Activated CD4-positive, alpha-beta T cell treated with anti-CD3 and anti-CD28 coated beads, Interleukin-2, amount 50 U/mL, for 16 hours (primary cell): ENCODE measurements at places on chromosomes 12 and 14.
A peak's percentile ranks its signal among the peaks of the same experiment; 100 is the strongest.

DNA sequence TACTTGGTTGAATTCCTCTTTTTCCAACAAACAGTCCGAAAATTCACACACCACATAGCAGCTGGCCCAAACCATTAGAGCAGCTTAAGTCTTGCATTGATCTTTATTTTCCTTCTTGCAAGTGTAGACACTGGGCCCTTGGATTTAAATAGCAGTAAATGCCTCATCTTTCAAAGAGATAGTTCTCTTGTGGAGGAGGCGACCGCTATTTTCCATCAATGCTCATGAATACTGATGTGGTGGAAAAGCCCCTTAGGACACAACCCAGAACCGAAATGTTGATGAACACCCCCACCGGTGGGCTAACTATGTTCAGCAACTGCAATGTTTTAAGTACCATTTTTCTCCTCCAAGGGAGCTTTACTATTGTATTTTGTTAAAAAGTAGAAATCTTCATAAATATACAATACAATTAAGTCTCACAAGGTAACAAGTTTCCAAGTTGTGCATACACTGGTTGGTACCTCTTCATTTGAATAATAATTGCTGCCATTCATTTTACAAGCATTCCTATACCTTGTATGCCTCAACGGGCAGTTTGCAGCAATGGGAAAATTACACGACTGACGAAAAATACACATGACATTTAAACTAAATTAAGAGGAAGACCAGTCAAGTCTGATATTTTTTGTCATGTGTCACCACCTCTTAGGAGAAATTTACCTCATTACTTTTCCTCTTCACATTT lies 18.0 kb downstream of the NIN start:
- no peak for DNase-seq

- no peak for DNase-seq
Observed at GRCh38 chr14:93073358-93073707, 42.4 kb downstream of the ITPK1 start.

- peak; percentile 69 for DNase-seq
Observed at GRCh38 chr14:104665657-104666522, 23.5 kb upstream of the INF2 start.

DNA sequence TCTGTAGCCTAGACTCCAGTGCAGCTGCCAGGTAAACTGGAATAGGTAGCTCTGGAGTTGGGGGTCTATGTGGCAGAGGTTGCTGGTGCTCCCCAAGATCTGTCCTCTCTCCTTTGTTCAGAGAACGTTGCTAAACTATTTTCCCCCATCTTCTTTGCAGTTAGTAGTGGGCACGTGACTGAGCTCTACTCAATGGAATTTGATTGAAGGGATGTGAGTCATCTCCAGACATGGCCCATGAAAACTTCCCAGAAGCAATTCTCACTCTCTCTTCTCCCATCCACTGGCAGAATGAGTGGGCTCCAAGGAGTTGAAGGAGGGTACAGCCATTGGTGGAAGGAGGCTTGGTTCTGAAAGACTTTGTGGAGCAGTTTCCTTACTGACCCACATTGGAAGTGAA lies 44.0 kb downstream of the PAH start:
- no peak for DNase-seq

GRCh38 chr12:131314524-131315090 lies 360.9 kb downstream of the ADGRD1 start:
- DNase-seq: no peak

DNA sequence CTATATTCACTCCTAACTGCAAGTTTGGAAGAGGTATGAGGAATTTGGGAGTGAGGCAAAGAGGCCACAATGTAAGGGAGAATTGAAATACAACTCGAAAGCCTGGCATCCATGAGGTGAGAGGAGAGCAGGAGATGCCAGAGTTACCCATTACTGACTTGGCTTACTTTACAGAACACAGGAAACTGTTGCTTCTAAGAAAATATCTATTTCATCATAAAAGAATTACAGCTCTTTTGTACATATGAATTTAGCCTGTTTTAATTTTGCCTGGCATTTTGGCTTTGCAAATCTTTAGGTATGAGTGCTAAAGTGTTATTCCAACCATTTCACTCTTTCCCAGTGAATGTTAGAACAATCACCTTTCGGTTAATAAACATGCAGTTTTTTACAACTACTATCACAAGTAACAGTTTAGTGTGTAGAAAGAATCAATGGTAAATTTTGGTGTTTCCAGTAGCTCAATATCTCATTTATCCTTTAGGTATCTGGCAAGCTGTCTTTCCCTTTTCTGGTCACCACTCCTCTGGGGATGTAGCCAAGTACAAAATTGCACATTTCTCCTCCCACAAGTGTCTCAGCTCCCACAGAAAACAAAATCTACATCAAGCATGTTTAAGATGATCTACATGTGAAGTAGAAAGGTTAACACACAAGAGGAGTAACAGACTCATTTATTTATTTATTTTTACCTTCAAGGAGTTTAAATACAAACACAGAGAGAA lies 196.6 kb upstream of the DCN start:
- DNase-seq: no peak

DNA sequence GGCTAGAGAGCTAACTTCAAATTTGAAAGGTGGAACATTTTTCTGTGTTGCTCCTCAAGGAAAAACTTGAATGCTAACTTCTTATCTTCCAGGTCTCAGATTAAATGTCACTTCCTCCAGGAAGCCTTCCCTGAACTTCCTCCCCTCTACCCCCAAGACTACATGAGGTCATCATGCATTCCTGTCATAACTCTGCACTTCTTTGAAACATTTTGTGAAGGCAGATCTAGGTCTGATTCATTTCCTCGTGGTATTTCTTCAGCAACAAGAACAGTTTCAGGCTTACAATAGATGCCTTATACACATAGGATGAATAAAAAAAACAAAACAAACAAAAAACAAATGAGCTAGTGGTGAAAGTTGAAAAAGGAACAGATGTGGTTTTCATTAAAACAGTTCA lies 97.1 kb upstream of the SRRM4 start:
- DNase-seq: no peak

- DNase-seq: no peak
Observed at GRCh38 chr12:15815730-15816129, 26.5 kb upstream of the EPS8 start.

- DNase-seq: no peak
Observed at GRCh38 chr12:52359621-52360061, 7.6 kb downstream of the KRT85 start.

DNA sequence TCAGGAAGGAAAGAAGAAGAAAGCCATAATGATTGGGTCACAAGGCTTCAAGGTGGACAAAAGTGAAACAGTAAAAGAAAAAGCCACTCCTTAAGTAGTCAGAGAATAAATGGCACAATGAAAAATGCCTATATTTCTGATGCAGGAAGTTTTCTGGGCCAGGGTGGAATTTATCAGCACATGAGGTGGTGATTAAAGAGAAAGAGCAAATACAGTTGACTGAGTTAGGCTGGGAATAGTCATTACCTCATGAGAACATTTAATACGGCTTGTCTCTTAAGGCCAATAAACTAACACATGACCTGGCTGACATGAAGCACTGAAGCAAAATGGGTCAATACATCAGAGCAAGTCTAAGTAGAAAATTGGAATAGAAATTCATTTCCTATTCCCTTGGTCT lies 499.7 kb downstream of the TMTC2 start:
- DNase-seq: no peak

DNA sequence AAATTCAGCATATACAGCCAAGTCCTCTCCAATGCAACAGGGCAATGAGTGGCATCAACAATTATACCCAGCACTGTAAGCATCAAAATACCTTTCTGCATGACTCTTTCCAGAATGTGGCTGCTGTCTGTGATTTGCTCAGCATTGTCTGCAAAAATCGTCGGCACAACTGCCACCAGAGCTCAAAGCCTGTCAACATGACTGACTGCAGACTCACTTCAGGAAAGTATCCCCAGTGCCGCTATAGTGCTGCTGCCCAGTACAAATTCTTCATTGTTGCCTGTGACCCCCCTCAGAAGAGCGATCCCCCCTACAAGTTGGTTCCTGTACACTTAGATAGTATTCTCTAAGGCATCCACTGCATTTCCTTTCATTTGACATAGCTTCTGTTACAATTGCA lies 735 bp downstream of the RNASE6 start:
- DNase-seq: peak; percentile 27

DNA sequence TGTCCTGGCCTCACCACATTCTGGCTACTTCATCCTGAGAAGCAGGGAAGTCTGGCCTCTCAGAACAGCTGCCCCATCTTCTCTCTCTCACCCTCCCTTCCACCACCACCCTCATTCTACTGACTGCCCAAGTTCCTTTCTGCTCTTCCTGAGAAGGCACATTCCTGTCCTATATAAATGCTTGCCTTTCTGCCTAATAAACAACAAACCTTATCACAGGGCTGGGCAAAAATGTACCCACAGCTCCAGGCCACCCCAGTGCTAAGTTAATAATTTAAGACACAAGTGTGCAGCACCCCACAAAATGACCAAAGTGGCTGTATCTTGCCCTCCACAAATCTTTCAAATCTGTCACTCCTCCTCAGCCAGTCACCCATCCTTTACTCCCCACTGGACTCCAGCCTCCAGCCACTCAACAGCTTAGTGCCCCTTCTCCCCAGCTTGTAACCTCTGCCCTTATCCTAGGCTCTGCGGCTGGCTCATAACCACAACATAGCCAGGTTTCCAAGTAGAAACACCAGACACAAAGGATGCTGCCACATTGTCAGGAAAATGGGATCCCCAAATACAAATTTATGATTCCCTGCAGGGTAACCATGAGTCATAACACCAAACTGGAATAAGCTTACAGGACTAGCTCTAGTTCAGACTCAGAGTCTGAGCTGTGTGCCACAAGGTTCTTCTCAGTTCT lies 15.0 kb downstream of the OXA1L start:
- DNase-seq: no peak

GRCh38 chr12:13101821-13102375 lies 1.6 kb downstream of the GSG1 start:
- DNase-seq: peak; percentile 68
